ENCODE measurements at places on chromosomes 11 and 22.

DNA sequence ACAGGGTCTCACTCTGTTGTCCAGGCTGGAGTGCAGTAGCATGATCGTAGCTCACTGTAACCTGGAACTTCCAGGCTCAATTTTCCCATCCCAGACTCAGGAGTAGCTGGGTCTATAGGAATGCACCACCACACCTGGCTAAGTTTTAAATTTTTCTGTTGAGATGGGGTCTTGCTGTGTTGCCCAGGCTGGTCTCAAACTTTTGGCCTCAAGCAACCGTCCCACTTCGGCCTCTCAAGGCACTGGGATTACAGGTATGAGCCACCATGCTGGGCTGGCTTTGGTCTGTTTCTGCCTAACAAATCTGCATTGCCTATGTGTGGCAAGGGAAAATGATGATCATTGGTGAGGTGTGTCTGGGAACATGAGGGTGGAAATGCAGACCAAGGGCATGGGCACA lies 59.3 kb upstream of the CLMP start:
- no peak for DNase-seq

GRCh38 chr11:112997857-112998466 lies 36.7 kb downstream of the NCAM1 start:
- DNase-seq = no peak

GRCh38 chr11:106998116-106998915 lies 20.0 kb downstream of the GUCY1A2 start:
- no peak for DNase-seq

DNA sequence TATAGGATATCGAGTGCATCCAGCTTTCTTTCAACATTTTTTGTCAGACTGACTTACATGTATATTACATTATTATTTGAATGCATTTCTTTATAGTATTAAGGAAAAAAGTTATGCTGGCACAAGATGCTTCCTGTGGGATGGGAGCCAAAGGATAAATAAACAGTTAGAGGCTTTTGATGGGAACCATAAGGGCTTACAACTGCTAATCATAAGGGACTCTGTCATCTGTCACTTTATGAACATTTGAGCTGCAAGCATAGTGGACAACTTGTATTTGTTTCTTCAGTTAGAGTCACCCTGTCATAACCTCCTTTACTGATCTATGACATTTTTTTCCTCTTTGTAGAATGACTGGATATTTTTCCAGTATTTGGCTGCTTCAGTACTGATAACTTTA lies 132.4 kb upstream of the CHORDC1 start:
- no peak for DNase-seq

DNA sequence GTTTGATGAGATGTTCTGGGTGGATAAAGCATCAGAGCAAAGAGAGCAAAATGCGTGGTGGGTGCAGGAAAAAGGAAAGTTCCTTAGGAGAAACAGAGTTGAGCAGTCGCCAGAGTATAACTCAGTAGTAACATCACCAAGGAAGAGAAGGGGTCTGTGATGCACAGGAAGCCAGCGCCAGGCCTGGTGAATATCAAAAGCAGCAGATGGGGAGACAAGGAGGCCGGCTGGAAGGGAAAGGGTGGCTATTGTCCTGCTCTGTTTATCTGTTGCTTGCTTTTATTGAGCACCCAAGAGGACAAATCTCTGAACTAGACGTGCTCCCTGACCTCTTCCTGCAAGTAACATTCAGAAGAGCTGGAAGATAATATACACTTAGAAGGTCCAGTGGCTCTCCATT lies 52.7 kb upstream of the GRAMD1B start:
- no peak for DNase-seq

DNA sequence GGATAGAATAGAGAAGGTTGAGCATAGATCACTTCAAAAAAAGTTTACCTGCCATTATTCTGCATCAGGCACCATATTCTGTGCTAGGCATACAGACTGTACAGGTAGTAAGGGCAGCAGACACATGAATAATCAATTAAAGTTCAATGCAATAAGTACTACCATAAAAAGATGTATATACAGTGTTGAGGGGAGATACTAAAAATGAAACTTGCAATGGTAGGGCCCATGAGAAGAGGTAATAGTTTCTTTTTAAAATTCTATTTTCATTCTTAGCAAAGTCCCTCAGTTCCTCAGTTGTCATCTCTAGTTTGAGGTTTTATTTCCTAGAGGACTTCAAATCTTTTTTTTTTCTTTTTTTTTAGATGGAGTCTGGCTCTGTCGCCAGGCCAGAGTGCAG lies 819.9 kb downstream of the FAM181B start:
- no peak for DNase-seq

DNA sequence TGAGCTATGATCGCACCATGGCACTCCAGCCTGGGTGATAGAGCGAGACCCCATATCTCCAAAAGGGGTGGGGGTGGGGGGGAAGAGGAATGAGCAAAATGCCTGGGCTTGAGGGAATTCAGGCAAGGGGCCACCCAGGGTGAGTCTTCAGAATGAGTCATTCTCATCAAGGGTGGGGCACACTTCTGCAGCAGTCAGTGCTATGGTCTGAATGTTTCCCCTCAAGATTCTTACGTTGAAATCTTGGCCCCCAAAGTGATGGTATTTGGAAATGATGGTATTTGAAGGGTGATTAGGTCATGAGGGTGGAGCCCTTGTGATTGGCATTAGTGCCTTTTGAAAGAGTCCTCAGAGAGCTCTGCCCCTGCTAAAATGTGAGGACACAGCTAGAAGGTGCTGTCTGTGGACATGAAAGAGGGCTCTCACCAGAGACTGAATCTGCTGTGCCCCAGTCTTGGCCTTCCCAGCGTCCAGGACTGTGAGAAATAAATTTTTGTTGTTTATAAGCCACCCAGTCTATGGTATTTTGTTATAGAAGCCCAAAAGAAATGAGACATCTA lies 86.4 kb upstream of the THY1 start:
- no peak for DNase-seq

DNA sequence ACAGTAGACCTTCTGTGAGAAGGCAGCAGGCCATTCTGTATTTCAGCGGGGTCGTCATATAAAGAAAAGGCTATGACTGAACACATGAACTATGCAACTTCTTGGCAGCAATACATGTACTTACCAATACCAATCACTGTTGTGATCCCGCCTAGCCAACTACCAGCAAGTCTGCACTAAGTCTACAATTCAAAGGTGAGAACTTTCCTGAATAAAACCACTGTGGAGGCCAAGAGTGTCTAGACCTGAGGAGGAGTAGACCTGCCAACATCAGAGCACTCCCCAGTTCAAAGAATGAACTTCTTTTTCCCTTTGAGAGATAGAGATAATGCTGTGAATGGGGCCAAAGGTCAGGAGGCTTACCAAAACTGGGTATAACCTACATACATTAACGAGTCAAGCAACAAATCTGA lies 108.2 kb downstream of the SIK3 start:
- DNase-seq = no peak

DNA sequence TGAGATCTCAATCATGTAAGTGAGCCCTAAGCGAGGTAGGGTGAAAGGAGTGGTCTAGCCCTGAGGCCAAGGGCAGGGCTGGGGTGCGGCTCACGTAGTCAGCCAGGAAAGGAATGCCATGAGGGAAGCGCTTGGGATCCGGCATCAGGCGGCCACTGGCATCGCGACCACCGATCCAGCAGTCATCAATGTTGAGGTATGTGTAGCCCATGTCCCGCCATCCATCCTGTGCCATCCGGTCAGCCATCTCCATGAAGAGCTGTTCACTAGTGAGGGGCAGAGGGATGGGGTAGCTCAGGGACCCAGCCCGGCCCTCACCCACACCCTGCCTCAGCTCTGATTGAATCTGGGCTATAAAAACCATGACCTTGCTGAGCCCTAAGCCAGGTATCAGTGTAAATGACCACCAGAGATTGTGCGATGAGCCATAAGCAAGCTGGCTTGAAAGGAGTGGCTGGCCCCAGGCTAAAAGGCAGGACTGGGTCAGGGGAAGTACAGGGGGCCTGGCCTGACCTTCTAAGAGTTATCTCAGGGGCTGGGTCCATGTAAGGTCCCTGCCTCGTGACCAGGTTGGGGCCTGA lies 2.9 kb downstream of the NAGA start:
- no peak for DNase-seq

DNA sequence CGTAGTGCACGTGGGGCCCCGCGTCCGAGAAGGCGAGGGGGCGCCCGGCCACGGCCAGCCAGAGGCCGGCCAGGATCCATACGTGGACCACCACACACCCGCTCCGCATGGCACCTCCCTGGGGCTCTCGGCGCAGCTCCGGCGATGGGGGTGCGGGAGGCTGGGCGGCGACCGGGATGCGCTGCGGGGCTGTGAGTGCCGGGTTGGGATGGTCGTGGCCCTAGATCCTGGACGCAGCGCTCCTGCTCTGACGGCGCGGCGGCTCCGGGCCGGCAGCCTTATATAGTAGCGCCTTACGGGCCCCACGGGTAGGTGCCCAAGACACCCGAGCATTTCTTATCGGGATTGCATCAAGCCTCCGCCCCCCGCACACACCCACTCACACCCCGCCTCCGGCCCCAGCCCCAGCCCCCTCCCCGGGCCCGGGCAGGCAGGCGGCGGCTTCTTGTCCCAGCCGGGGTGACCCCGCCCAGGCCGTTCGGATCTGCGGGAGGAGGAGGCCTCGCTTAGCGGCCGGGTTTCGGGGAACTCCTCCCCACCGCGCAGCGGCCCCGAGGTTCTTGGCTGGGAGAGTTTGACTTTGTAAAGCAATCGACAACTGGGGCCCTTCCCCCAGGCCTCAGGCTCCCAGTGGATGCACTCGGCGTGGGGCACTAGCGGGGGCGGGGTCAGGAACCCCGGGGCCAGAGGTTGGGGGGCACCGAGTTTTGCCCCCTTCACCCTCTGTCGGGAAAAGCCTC lies at the start of gene FGF19:
FGF19 (minus strand) TSS at position 255 of the 740 bp plus-strand sequence; CDS start at position 109, 146 bp downstream.
- DNase-seq = no peak

- no peak for DNase-seq
Observed at GRCh38 chr11:114379394-114380069, 20.8 kb downstream of the C11orf71 start.

- no peak for DNase-seq
Observed at GRCh38 chr22:43298062-43298801, 44.9 kb downstream of the SCUBE1 start.

GRCh38 chr11:78325274-78325781 lies 92.3 kb downstream of the GAB2 start:
- DNase-seq = no peak

- no peak for DNase-seq
Observed at GRCh38 chr11:102551169-102551781, 20.7 kb upstream of the MMP7 start.

DNA sequence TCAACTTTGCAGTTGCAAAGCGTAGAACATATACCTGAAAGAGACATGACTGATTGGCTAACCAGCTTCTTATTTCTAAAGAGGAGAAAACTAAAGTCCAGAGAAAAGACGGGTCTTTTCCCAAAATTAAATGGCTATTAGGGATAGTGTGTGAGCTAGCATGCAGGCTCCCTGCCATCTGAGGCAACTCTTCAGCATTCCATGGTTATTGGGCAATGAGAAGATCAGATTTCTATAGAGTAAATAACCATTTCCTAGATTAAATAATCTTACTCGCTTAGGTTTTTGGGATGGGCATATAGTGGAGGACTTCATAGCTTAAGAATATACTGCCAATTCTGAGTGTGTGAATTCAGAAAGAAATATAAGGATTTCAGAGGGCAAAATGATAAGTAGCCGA lies 95.0 kb downstream of the PDHX start:
- DNase-seq = no peak

GRCh38 chr22:26597480-26597879 lies 7.5 kb upstream of the TPST2 start:
- DNase-seq = no peak

GRCh38 chr11:19818619-19819018 lies 106.0 kb downstream of the NAV2 start:
- no peak for DNase-seq

- DNase-seq = no peak
Observed at GRCh38 chr11:109362059-109362458, 59.9 kb upstream of the C11orf87 start.

- peak; percentile 14 for DNase-seq
Observed at GRCh38 chr22:27885977-27886842, 32.8 kb downstream of the PITPNB start.

GRCh38 chr22:25013607-25014006 lies 61.1 kb downstream of the KIAA1671 start:
- DNase-seq = no peak

GRCh38 chr11:77127920-77128691 lies at the start of gene MYO7A:
MYO7A (plus strand) TSS chr11:77128246; CDS start chr11:77130635, 2,389 bp downstream.
- no peak for DNase-seq

- DNase-seq = no peak
Observed at GRCh38 chr11:64545619-64546018, 45.4 kb upstream of the SLC22A12 start.

- peak; percentile 65 for DNase-seq
Observed at GRCh38 chr11:1852877-1853276, at the start of gene LSP1. LSP1 (plus strand) TSS chr11:1853084; CDS start chr11:1853145, 61 bp downstream.

GRCh38 chr11:111429066-111429506 lies 50.0 kb upstream of the POU2AF1 start:
- DNase-seq = no peak

DNA sequence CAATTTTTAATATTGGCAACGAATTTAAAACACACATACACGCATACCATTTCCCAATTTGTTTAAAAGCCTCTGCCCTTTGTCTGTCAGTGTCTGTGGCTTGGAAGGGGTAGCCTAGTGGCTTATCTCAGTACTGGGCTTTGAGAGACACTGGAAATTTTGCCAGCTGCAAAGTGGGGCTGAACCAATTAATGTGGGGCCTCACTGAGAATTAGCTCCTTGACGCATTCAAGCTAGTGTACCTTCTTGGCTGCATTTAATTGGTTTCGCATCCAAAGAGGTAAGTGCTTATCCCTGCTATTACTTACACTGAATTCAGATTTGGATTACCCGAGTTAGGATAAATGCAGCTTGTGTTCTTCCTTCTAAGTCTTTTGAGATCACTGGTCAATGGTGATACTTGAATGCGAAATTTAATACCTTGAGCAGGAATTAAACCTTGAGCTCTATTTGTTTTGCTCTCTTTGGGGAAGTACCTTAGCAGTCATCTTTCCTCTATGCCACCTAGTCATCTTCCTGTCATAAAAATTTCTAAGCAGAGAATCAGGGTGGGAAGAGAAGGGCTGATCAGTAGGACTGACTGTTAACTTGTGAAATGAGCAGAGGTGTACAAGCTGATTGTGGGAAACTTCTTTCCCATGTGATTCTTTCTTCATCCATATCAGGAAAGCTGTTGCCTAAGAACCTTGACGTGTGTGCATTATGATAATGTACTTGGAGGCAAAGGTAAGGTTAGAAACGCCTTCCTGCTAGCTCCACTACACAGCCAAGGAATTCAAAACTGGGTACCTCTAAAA lies 187.7 kb upstream of the E2F8 start:
- DNase-seq = no peak

DNA sequence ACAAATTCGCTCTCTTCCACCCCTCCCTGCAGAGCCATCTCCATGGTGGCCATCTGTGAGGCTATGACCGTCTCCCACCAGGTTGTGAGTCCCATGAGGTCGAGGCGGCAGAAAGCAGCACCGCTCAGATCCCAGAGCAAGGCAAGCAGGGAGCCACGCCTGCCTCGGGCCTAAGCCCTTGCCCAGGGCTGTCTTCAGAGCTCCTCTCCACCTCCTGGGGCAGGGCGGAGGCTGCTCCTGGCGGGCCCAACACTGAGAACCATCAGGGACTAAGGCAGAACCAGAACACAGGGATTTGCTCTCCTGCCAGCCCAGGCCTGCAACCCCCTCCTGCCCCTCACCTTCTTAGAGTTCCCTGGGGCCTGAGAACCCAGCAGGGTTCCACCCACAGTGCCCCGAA lies 80.9 kb upstream of the WNT11 start:
- no peak for DNase-seq

GRCh38 chr11:11555208-11555607 lies 66.6 kb downstream of the GALNT18 start:
- DNase-seq = no peak

All from stimulated activated CD4-positive, alpha-beta T cell treated with anti-CD3 and anti-CD28 coated beads, Interleukin-1b, Interleukin-23, amount 100 ng/mL, for 1 hour (primary cell).